ENCODE measurements at places on chromosomes 1 and 21.

- no peak for DNase-seq
Measured at GRCh38 chr1:77120950-77121349, 98.3 kb downstream of the PIGK start.

GRCh38 chr21:25708467-25709065 lies 26.1 kb downstream of the ATP5PF start:
- peak; percentile 66 for DNase-seq

DNA sequence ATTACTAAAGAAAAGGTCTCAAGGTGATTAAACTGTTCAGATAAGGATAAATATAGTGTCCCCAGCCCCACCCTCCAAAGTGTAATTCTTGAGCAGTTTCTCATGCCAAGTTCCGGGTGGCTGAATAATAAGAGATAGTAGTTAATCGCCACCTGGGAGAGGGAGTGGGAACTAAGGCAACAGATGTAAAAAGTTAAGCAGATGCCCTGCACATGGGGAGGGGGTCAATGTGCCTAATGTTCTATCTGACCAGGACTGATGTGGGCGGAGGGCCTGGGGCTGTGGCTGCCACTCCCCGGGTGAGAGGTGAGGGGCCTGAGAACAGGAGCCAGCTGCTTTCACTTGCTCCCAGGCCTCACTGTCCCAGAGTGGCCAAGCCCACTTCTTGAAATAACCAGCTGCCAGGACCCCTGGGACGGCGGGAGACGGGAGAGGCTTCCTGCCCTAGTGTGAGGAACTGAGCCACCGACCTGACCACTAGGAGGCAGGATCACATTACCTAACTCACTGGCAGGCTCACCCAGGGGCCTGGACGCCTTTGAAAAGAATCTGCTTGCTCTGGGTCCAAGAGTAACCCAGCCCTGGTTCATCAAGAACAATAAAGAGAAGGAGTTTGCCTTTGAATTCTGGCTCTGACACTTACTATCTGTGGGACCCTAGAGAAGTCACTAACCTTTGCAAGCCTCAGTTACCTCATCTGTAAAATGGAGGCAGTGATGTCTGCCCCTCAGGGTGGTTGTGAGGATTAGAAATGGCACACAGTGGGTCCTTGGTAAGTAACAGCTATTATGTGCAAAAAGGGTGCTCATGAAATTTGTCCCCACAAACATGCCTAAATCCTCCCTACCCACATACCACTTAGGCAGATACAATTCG lies 179.2 kb downstream of the ATG4C start:
- DNase-seq, result no peak

- DNase-seq, result no peak
Measured at GRCh38 chr21:16069178-16070112, 339.7 kb downstream of the USP25 start.

DNA sequence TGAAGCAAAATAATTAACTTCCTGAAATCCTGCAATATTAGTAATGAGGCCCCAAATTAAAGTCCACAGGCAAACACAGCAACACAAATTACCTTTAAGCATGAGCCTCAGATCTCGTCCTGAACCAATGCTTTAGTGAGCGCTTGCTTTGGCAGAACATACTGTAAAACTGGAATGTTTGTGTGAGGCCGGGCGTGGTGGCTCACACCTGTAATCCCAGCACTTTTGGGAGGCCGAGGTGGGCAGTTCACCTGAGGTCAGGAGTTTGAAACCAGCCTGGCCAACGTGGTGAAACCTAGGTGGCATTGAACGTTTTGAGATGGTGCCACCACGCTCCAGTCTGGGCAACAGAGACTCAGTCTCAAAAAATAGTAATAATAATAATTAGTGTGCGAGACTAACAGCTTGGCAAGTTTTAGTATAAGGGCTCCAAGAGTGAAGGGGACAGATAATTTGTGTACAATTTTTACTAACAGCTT lies 17.8 kb downstream of the SFPQ start:
- no peak for DNase-seq

DNA sequence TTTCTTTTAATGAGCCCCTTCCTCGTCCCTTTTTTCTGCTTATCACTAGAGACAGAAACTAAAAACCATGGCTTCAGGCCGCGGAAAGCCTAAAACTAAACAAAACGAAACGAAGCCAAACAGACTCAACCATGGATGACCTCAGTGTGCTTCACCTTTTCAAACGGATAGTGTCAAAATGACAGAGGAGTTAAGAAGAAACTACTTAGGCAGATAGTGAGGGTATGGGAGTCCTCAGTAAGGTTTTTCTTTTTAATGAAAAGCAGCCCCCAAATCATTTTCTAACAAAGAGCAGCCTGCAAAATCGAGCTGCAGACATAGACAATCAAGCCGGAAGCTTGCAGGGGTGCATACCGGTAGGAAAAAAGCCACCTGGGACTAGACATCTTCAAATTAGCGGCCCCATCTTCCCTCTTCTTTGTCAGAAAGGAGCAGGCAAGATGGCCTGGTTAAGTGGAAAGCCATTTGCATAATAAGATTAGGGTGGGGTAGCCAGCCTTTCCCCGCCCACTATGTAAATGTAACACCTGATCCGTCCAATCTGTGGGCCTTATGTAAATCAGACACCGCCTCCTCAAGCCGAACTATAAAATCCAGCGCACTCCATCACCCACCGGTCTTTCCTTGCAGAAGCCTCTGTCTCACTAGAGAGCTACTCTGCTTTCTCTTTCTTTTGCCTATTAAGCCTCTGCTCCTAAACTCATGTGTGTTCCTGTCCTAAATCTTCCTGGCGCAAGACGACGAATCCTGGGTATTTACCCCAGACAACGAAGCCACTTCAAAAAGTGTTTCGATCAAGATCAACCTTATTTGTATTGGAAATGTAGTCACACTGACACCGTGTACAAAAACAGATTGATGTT lies 6.2 kb upstream of the ERO1B start:
- peak; percentile 99 for DNase-seq

- peak; percentile 23 for DNase-seq
Measured at GRCh38 chr1:159012495-159012894, 2.8 kb downstream of the IFI16 start.

GRCh38 chr1:11691302-11691914 lies at the start of gene DRAXIN:
Gene DRAXIN, plus strand, starts transcription at chr1:11691710. Its CDS starts 14,549 bp downstream, at chr1:11706259.
- peak; percentile 42 for DNase-seq

DNA sequence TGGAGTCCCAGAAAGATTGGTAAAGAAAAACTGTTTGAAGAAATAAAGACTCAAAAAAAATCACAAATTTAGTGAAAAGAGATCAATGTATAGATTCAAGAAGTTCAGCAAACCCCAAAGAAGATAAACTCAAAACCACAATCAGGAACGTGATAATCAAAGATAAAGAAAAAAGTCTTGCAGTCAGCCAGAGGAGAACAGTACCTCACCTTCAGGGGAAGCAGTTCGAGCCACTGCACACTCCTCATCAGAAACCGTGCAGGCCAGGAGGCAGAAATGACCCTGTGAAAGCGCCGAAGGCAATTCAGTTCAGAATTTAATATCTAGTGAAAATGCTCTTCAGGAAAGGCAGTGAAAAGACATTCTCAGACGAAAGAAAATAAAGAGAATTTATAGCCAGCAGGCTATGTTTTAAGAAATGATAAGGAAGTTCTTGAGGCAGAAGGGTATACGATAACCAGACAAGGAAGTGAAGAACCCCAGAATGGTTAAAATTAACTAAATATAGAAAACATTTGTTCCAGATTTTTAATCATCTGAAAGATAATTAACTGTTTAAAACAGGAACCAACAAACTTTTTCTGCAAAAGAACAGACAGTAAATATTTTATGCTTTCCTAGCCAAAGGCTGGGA lies 13.5 kb upstream of the SUMO3 start:
- DNase-seq, result no peak

- DNase-seq, result no peak
Measured at GRCh38 chr1:201714542-201715329, 114.2 kb upstream of the IPO9 start.

GRCh38 chr21:45788637-45789506 lies 145.3 kb downstream of the PCBP3 start:
- DNase-seq, result no peak

GRCh38 chr1:166839600-166840308 lies 479 bp downstream of the POGK start:
- DNase-seq, result peak; percentile 36

Data from T47D (cell line).